ENCODE measurements at places on chromosomes 1 and 21. TPM values are rescaled to one million over a fixed set of nuclear protein-coding genes. Genes with fewer than 3 reads are reported as not detected.

The ZNF683 gene
- 0.18 TPM for total RNA-seq

The HCN3 gene
- 4.9 TPM for total RNA-seq

The LCE3E gene
- total RNA-seq: not detected

The RRP1B gene
- total RNA-seq: 43.7 TPM

The ATAD3B gene
- 26.9 TPM for total RNA-seq

The BMP8A gene
- total RNA-seq: not detected

The TFF2 gene
- total RNA-seq: not detected

The SPOCD1 gene
- total RNA-seq: 0.08 TPM

The PRELP gene
- not detected for total RNA-seq

- no peak for DNase-seq
These were observed 19.3 kb downstream of the EPHB2 start for GRCh38 chr1:22729912-22730311.

GRCh38 chr1:66769512-66770229 lies 17.4 kb downstream of the DYNLT5 start:
- DNase-seq: peak; percentile 20

DNA sequence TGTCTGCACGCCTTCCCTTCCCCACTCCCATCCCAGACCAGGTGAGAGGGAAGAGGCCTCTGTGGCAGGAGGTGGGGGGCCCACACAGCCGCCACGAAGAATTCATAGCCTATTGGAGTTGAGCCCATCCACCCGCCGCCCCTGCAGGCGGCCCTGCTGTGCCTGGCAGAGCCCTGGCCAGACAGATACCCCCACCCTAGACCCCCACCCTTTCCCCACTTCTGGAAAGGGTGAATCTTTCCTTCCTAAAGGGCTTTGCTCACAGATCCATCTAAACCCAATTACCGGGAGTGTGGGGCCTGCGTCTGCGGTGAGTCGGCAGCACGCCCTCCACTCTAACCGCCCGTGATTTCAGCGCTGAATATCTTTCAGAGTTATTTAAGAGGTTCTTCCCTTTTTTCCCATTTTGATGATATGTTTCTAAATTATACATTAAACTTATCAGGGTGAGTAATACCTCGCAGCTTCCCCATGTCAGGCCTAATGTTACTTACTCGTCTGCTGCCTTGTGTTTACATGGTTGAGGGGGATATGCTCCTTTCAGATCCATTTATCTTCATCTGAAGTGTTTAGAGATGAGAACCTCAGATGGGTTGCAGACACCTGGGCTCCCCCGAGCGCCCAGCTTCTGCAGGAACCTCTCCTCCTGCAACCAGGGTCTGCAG lies 183.9 kb upstream of the VAMP3 start:
- no peak for DNase-seq

- no peak for DNase-seq
These were observed 13.0 kb downstream of the KRTCAP2 start for GRCh38 chr1:155160128-155160527.

- DNase-seq: no peak
These were observed at the start of gene SMPDL3B for GRCh38 chr1:27934818-27935549. Gene SMPDL3B, plus strand, starts transcription at chr1:27935000. Its CDS starts 184 bp downstream, at chr1:27935184.

DNA sequence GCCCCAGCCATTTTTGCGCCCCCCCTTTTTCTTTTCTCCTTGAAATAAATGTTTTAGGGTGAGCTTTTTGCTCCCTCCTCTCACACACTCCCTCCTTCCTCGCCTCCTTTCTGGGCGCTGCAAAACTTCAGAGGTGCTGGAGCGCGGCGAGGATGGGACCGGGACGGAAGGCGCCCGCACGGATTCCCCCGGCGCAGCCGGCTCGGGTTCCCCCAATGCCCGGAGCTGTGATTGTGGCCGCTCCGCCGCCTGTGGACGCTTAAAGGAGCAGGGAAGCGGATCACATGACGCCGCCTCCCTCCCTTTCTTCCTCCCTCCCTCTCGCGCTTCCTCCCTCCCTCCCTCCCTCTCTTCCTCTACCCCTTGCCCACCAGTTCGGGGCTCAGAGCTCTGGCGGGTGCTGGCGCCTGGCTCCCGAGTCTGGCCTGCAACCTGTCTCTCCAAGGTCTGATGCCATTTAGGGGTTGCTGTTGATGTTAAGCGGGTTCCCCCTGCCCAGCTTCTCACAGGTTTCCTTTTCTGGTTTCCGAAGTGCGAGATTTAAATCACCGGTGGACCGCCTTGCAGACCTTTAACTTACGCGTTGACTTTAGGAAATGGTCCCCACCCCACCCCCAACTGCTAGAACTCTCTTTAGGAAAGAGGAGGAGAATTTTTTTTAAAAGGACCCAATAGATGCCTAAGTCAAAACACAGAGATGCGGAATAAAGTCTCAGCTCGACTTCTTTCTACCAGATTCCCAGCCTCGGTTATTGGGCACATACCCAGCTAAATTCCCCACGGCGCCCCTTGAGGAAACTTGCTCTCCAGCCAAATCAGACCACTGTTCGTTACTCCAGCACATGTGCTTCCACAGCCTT lies at the start of gene WLS:
WLS (minus strand) TSS at position 235 of the 860 bp plus-strand sequence; CDS start at position 11, 224 bp downstream.
- DNase-seq: no peak

DNA sequence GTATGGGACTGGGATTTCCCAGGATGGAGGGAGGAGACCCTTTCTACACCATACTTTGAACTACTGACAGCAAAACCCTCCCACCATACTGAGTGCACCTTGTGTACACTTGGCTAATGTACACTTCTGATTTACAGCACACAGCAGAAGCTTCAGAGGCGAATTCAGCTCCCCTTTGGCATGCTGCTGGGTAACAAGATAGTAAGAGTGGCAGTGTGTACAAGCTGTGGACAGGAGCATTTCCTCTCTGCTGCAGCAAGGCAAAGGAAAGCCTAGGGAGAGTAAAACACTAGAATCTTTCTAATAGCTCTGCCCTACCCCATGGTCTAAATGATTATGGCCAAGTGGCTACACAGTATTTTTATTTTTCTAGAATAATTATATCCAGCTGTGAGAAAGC lies 83.9 kb upstream of the ARTN start:
- no peak for DNase-seq

DNA sequence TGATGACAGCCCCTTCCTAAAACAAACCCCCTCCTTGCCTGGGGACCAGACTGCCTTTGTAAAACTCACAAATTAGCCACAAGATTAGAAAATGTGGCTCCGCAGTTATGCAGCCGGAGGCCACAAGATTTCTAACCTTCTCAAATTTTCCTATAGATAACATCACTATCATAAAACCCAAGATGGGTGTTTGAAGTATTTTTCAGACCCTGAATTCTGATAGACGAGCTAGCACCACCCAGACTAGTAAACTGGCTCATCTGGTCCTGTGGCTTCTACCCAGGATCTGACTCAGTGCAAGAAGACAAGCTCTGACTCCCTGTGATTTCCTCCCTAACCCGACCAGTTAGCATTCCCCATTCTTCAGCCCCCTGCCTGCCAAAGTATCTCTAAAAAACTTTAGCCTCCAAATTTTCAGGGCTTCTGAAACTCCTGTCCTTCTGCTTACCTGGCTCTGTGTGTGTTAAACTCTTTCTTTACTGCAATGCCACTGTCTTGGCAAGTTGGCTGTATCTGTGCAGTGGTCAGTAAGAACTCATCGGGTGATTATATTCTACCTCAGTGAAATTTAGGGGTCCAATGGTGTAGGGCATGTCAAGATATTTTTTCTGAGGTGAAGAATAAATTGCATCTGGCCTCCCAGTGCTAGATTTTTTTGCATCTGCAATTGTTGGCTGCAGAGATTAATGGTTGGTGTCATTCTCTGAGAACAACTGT lies 102.1 kb downstream of the S1PR1 start:
- DNase-seq: no peak

- DNase-seq: no peak
These were observed 348.8 kb downstream of the RYR2 start for GRCh38 chr1:237390823-237391222.

DNA sequence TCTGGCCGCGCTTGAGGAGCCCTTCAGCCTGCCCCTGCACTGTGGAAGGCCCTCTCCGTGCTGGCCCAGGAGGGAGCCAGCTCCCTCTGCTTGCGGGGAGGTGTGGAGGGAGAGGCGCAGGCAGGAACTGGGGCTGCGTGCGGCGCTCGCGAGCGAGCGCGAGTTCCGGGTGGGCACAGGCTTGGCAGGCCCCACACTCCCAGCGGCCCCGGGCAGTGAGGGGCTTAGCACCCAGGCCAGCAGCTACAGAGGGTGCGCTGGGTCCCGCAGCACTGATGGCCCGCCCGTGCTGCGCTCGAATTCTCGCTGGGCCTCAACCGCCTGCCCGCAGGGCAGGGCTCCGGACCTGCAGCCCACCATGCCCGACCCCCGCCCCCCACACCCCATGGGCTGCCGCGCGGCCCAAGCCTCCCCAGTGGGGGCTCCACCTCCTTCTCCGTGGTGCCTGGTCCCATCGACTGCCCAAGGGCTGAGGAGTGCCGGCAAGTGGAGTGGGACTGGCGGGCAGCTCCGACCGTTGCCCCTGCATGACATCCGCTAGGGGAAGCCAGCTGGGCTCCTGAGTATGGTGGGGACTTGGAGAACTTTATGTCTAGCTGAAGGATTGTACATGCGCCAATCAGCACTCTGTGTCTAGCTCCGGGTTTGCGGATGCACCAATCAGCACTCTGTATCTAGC lies 46.0 kb downstream of the COL24A1 start:
- DNase-seq: no peak

- DNase-seq: no peak
These were observed 4.4 kb upstream of the EFHD2 start for GRCh38 chr1:15405106-15405850.

DNA sequence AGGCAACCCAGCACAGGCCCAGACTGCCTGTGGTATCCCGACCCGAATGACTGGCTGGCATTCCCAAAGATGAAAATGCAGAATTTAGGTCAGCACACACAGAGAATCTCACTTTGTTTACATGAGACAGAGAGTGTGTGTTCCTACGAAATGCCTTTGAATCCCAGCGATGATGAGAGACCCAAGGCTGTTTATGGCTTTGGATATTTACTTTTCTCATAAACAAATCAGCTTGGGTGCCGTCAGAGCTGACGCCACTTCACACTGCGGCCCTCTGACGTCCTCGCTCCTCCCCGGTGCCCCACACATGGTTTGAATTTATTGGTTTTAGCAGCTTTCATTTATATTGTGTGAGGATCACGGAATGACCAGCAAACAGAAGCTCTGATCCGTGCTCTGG lies 18.7 kb downstream of the TRABD2B start:
- DNase-seq: no peak

DNA sequence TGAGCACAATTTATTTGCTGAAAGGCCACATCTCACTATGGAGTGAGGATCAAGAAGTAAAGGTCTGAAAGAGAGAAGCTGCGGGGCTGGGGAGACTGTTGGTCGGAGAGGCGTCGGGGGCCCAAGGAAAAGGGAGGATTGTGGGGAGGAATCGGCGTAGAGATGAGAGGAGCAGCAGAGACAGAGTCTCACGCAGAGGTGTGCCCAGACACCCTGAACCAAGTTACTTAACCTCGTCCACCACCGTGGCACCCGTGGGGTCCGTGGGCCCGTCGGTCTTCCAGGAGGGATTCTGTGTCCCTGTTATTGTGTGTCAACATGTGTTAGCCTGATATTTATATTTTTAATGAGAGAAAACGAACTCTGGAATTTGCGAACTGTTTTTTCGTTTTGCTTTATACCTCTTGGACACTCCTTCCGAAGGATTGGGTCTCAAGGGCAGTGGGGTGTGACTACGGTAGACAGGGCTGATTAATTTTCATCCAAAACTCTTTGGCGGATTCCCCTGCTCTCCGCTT lies 3.8 kb upstream of the NBPF1 start:
- DNase-seq: no peak
